HFFc6 (cell line): ENCODE measurements at places on chromosomes 7 and 10.

GRCh38 chr10:14456218-14456869, 125.6 kb upstream of the FRMD4A start:
- no peak overlapping the region for H3K27ac ChIP-seq
- H3K36me3 ChIP-seq: no peaks in the 10 kb centered on the region; the same call in 1 of the 2 replicates
- H3K27me3 ChIP-seq: peaks cover 39% of the 10 kb centered on the region
- no peak overlapping the region for H3K4me3 ChIP-seq
- no peaks in the 10 kb centered on the region; the same call in 1 of the 2 replicates for H3K4me1 ChIP-seq

DNA sequence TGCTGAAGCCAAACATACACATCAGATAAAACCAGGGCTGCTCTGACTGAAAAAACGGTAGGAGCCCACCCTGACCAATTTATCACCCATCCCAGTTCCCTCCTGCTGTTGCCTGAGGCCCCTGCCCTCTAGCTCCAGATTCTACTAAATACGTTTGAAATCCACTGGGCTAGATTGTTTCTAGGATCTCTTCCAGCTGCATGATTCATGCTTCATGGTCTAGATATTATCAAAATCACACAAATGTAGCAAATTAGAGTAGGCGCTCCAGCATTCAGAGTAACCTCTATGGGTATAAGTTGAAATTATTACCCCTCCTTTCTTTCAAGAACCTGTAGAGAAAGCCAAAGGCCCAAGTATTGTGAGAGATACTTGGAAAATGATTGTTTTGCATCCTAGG, 151.2 kb upstream of the FAM13C start:
- H3K27me3 ChIP-seq: peaks cover 4% of the 10 kb centered on the region; the same call in 1 of the 2 replicates
- no peak for DNase-seq
- no peaks in the 10 kb centered on the region for H3K4me1 ChIP-seq
- H3K27ac ChIP-seq: no peak overlapping the region
- no peak overlapping the region for H3K4me3 ChIP-seq

- peaks cover 4% of the 10 kb centered on the region for H3K27me3 ChIP-seq
- peak overlapping the region; percentile 66 for H3K27ac ChIP-seq
- no peaks in the 10 kb centered on the region for H3K36me3 ChIP-seq
- H3K4me3 ChIP-seq: peak overlapping the region; percentile 82
- DNase-seq: peak; percentile 11
These were observed 3.6 kb downstream of the FAM53B start for GRCh38 chr10:124740369-124741280.

- peak overlapping the region; percentile 22; the same call in 1 of the 2 replicates for H3K4me3 ChIP-seq
- peaks cover 16% of the 10 kb centered on the region for H3K4me1 ChIP-seq
- DNase-seq: peak; percentile 52
These were observed 68.0 kb upstream of the PPP1R3C start for GRCh38 chr10:91700788-91701444.

- DNase-seq: no peak
- peaks cover 26% of the 10 kb centered on the region for H3K36me3 ChIP-seq
- no peak overlapping the region for H3K4me3 ChIP-seq
- peaks cover 14% of the 10 kb centered on the region for H3K4me1 ChIP-seq
- H3K27ac ChIP-seq: no peak overlapping the region
- H3K27me3 ChIP-seq: no peaks in the 10 kb centered on the region; the same call in 1 of the 2 replicates
These were observed 170.5 kb downstream of the CCDC7 start for GRCh38 chr10:32616438-32616837.

GRCh38 chr7:113198226-113198625, 79.9 kb upstream of the SMIM30 start:
- H3K36me3 ChIP-seq: peaks cover 14% of the 10 kb centered on the region; the same call in 1 of the 2 replicates
- H3K4me3 ChIP-seq: peak overlapping the region; percentile 23
- peak overlapping the region; percentile 53 for H3K27ac ChIP-seq
- DNase-seq: no peak
- H3K27me3 ChIP-seq: no peaks in the 10 kb centered on the region; the same call in 1 of the 2 replicates
